ENCODE measurements at places on chromosomes 1 and 21.
A peak's percentile ranks its signal among the peaks of the same experiment; 100 is the strongest.

DNA sequence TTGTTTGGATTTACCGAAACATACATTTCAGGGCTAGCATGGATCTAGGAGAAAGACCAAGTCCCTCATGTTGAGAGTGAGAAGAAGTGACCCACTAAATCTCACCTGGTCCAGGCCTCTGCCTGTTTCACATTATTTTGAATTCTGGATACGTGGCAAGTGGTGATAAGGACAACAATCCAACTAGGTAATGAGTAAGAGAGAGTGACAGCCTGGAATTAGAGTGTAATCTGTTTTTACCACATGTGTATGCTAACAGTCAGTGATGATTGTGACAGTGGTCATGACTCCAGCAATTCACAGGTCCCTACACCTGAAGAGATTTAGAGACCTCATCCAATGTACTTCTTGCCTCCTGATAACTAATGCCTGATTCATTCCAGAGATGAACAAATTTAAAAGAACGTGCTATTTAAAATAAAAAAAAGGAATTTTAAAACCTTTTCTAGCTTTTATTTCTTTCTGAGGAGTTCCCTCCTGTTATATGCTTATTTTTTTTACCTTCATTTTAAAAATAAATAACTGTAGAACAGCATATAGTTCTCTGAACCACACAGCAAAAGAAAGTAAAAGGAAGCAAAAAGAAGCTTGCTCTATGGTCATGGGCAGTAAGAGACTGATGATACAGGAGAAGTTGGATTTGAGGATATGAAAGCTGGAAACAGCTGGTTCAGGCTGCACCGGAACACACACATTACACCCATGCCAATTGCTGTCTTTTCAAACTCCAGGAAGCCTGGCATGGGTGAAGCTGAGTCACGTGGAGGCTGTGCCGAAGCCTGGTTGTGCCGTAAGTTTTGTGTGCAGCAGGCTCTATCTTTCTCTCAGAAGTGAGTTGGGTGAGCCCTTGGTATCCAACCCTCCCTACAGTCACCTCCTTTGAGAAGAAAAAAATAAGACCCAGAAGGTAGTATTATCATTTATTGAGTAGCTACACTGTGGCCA is 14.7 kb downstream of the C1orf116 start:
- DNase-seq = no peak

DNA sequence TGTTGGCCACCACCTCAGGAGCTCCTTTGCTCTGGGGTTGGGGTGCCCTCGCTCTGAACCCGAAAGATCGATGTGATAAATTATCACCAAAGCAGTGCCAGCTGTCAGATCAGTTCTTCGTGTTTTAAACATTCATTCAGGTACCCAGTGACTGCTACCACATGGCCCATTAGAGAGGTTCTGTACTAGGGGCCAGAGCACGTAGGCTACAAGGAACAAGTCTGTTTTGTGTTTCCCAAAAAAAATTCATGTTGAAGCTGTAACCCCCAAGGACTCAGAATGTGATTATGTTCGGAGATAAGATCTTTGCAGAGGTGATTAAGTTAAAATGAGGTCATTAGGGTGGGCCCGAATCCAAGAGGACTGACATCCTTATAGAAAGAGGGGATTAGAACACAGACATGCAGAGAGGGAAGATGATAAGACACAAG is 526.9 kb downstream of the NPHP4 start:
- DNase-seq = no peak

DNA sequence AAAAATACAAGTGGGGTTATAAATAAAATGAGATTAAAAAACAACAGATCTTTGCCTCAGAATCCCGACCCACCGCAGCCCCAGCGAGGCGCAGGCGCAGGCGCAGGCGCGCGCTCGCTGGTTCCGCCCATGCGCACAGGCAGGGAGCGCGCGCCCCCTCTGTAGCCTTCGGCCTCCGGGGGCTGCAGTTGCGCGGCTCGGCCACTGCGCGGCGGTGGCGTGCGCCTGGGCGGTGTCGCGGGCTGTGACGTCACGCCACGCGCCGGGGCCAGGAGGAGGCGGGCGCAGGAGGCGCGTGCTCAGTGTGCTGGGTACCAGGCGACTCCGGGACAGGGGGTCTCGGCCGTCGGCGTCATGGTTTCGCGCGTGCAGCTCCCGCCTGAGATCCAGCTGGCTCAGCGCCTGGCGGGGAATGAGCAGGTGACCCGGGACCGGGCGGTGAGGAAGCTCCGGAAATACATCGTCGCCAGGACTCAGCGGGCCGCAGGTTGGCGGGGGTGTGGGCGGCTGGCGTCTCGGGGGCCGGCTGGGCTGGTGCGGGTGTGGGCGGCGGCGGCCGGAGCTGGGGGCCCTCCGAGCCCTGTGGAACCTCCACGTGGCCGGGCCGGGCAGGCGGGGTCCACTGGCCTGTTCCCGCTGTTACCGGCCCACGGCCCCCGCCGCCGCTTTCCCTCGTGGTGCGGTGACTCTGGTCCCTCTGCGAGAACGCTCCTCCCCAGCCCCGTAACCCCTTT is at the start of gene RRP1:
Gene RRP1, plus strand, starts transcription at position 302 of the 734 bp plus-strand sequence. Its CDS starts 53 bp downstream, at position 355.
- DNase-seq = peak; percentile 81

- no peak for DNase-seq
Observed at GRCh38 chr1:153919876-153920852, 2.6 kb downstream of the GATAD2B start.

- DNase-seq = no peak
Observed at GRCh38 chr1:33735624-33736023, 128.3 kb upstream of the HMGB4 start.

- no peak for DNase-seq
Observed at GRCh38 chr1:65458730-65459396, 38.4 kb downstream of the LEPR start.

Data from nucleus accumbens (tissue), 56 donors.